IPS-NIHi11 (cell line): ENCODE measurements at places on chromosomes 5 and 9.

- no peak for DNase-seq
Measured at GRCh38 chr9:131633491-131634031, 88.2 kb downstream of the PRRT1B start.

GRCh38 chr5:72352616-72353015 lies 32.4 kb downstream of the PTCD2 start:
- no peak for DNase-seq

- DNase-seq: no peak
Measured at GRCh38 chr5:134873494-134873893, 677 bp upstream of the TXNDC15 start.

DNA sequence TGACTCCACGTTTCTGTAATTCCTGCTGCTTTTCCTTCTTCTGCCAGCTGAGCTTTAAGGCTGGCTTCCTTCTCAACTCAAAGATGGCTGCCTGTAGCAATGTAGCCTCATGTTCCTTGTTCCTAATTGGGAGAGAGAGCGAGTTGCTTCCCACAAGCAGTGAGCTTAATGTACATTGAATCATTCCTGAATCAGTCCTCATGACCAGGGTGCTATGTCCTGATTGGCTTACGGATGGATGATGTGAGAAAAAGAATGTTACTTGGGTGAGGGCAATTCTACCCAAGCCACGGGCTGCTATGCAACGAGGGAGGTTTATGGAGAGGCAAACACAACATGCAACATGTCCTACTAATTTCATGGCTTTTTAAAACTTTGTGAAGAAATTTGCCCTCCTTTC lies 356.2 kb downstream of the RASEF start:
- peak; percentile 15 for DNase-seq

- no peak for DNase-seq
Measured at GRCh38 chr5:109199289-109199688, 210.5 kb downstream of the PJA2 start.

GRCh38 chr5:29061381-29061780 lies 2023.0 kb upstream of the CDH9 start:
- DNase-seq: no peak

GRCh38 chr5:168432903-168433302 lies 53.4 kb upstream of the RARS1 start:
- DNase-seq: no peak

GRCh38 chr5:180494510-180495181 lies 467 bp downstream of the CNOT6 start:
- DNase-seq: peak; percentile 84

DNA sequence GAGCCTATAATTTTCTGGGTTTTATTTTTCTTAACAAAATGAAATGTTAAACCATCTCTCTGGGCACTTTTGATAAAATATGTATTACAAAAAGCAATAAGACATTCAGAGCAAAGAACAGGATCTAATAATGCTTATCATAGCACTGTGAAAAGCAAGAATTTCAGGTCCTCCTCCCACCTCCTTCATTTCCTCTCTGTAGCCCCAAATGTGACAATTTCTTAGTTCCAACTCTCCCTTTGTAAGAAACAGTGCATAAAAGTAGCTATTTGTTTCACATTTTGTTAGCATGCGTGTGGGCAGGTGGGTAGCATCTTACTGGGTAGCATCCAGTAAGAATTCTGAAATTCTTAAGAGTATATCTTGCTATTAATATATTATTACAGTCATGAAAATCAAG lies 130.9 kb upstream of the RASA1 start:
- DNase-seq: no peak

DNA sequence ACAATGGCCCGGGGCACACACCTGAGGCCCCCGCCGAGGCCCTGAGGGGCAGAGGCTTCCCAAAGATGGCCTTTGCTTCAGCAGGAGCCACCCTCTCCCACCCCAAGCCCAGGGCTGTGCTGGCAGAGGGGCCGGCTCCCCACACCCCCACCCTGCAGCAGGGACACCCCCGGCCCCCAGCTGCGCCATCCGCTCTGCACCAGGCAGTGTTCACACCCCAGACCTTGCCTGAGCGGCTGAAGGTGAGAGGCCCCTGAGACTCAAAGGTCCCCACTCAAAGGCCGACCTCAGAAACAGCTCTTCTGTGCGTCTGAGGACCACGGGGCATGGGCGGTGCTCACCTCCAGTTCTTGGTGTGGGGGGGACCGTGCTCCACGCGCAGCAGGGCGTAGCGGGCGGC lies 37.6 kb downstream of the SLC12A7 start:
- DNase-seq: no peak

GRCh38 chr9:137083394-137084004 lies 3.3 kb upstream of the MAN1B1 start:
- no peak for DNase-seq

- no peak for DNase-seq
Measured at GRCh38 chr5:108259306-108259705, 122.6 kb downstream of the FBXL17 start.

DNA sequence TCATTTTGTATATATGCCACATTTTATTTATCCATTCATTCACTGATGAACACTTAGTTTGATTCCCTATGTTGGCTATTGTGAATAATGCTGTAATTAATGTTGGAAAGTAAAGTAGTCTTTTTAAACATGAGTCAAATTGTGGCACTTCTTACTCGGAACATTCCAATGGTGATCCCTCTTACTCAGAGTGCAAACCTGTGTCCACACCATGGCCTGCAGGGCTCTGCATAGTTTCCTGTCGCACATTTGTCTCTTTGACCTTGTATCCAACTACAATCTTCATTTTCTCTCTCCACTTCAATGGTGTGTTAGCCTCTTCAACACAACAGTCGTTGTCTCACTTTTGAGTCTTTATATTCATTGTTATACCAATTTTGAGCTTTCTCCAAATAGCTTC lies 98.1 kb upstream of the PAPPA start:
- no peak for DNase-seq

- no peak for DNase-seq
Measured at GRCh38 chr5:126799780-126800179, 22.8 kb downstream of the LMNB1 start.

DNA sequence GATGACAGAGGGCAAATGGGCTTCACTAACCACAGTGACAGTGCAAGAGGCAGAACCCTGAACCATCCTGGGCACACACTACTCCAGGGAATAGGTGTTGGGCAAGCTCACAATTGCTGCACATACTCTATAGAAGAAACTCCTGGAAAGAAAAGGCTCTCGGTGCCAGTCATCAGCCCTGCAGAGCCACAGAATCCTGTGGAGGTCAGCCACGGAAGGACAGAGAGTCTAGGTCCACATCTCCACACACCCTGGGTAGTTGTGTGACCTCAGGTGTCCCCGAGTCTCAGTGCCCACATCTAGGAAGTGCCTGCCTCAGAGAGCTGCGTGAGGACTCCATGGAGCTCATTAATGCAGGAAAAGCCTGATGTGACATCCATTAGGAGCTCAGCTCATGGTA lies 16.0 kb upstream of the ANGPTL2 start:
- no peak for DNase-seq

DNA sequence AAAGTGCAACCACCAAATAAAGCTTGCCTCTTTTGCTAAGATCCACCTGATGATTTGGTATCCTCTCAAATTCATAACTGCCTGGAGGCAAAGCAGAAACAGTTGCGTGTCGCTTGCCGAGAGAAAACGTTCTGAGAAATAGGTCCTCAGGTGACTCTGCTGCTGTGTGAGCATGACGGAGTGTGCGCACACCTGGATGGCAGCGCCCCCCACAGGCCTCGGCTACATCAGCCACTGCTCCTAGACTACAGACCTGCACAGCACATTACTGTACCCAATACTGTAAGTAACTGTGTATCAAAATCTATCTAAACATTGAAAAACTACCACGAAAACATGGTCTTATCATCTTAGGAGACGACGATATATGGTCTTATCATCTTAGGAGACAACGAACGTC lies 87.4 kb downstream of the CAMSAP1 start:
- no peak for DNase-seq

- no peak for DNase-seq
Measured at GRCh38 chr5:79878136-79878679, 112.9 kb downstream of the MTX3 start.

DNA sequence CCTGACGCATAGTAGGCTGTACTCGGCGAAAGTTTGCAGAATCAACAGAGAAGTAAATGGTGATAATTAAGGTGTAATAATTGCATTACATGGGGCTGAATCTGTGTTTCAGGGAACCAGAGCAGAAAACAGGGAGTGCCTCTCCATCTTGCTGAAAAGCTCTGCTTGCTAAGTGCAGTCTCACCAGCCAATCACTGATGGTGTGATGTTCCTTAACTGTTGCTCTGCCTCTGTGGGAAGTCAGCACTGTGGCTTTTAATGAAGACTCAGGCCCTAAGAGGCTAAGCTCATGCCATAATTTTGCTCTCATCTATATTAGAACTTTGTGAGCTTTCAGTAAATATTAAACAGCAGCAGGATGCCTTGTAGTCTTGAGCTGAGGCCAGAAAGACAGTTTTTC lies 4.5 kb downstream of the PHF24 start:
- DNase-seq: no peak

- DNase-seq: no peak
Measured at GRCh38 chr9:133134388-133135145, 13.5 kb upstream of the RALGDS start.

DNA sequence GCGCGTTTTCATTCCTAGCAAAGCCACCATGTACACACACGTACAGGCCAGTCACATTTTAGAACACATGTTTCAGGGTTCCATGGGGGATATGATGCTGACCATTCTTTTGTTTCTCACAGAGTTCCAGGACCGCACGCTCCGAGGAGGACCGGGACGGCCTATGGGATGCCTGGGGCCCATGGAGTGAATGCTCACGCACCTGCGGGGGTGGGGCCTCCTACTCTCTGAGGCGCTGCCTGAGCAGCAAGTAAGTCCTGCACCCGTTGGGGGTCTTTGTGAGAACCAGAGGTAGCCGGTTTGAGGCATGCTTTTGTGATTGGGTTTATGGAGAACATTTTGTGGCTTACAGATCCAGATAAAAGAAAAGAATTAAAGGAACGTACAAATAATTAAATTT lies 30.8 kb downstream of the ADAMTSL1 start:
- peak; percentile 80 for DNase-seq

- no peak for DNase-seq
Measured at GRCh38 chr9:89342213-89342612, 23.9 kb downstream of the SECISBP2 start.

DNA sequence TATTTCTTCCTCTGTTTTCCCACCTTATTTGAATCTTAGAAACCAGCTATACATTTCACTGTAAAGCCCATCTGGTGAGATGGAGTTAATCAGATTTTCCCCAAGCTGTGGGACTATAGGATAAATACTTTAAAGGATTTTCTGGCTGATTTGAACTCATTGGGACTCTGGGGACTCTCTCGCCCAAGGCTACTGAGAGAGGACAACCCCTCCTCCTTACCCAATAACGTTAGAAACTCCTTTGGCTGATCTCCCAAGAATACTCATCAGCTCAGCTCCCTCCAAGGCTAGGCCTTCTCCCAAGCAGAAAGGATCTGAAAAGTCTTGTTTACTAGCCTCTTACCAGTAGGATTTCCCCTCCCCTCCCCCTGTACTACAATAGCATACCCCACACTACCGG lies 1.5 kb upstream of the GLRA1 start:
- DNase-seq: no peak

DNA sequence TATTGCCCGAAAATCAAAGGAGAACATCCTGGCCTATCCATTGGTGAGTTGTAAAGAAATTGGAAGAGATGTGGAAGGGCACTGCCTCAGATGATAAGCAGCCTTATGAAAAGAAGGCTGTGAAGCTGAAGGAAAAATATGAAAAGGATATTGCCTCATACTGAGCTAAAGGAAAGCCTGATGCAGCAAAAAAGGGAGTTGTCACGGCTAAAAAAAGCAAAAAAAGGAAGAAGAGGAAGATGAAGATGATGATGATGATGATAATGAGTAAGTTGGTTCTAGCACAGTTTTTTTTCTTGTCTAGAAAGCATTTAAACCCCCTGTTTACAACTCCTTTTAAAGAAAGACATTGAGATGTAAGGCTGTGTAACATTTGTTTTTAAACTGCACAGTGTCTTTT lies 59.8 kb upstream of the ZBED3 start:
- no peak for DNase-seq

- no peak for DNase-seq
Measured at GRCh38 chr5:88886746-88887341, 3.9 kb upstream of the MEF2C start.
